ENCODE measurements at places on chromosomes 7 and 10. TPM values are rescaled to one million over a fixed set of nuclear protein-coding genes. Genes with fewer than 3 reads are reported as not detected.

The SH2D4B gene
- total RNA-seq: 0.52 TPM

The DMBT1 gene
- total RNA-seq: 0.12 TPM

The NACAD gene
- 15.7 TPM for total RNA-seq

The VAX1 gene
- not detected for total RNA-seq

The JCAD gene
- total RNA-seq: 82.4 TPM

The IDI2 gene
- total RNA-seq: not detected

GRCh38 chr7:115631782-115632181 lies 398.8 kb downstream of the TFEC start:
- no peaks in the 10 kb centered on the region for H3K27me3 ChIP-seq
- peaks cover 1% of the 10 kb centered on the region for H3K4me1 ChIP-seq
- no peak overlapping the region for H3K27ac ChIP-seq
- H3K36me3 ChIP-seq: no peaks in the 10 kb centered on the region
- H3K4me3 ChIP-seq: no peak overlapping the region
- no peak for DNase-seq

- H3K4me1 ChIP-seq: no peaks in the 10 kb centered on the region
- H3K4me3 ChIP-seq: peak overlapping the region; percentile 97
- no peak overlapping the region for H3K27ac ChIP-seq
- DNase-seq: no peak
Observed at GRCh38 chr7:69598487-69599285, 411 bp downstream of the AUTS2 start.

- no peaks in the 10 kb centered on the region for H3K36me3 ChIP-seq
- no peak for DNase-seq
- H3K4me1 ChIP-seq: peaks cover 1% of the 10 kb centered on the region
- H3K27me3 ChIP-seq: no peaks in the 10 kb centered on the region
- H3K27ac ChIP-seq: no peak overlapping the region
Observed at GRCh38 chr7:116438267-116438666, 61.3 kb upstream of the CAV2 start.

- H3K27ac ChIP-seq: no peak overlapping the region
- no peaks in the 10 kb centered on the region for H3K27me3 ChIP-seq
- no peaks in the 10 kb centered on the region for H3K4me1 ChIP-seq
- peaks cover 3% of the 10 kb centered on the region for H3K36me3 ChIP-seq
- no peak for DNase-seq
Observed at GRCh38 chr10:63166742-63167258, 33.7 kb downstream of the NRBF2 start.

DNA sequence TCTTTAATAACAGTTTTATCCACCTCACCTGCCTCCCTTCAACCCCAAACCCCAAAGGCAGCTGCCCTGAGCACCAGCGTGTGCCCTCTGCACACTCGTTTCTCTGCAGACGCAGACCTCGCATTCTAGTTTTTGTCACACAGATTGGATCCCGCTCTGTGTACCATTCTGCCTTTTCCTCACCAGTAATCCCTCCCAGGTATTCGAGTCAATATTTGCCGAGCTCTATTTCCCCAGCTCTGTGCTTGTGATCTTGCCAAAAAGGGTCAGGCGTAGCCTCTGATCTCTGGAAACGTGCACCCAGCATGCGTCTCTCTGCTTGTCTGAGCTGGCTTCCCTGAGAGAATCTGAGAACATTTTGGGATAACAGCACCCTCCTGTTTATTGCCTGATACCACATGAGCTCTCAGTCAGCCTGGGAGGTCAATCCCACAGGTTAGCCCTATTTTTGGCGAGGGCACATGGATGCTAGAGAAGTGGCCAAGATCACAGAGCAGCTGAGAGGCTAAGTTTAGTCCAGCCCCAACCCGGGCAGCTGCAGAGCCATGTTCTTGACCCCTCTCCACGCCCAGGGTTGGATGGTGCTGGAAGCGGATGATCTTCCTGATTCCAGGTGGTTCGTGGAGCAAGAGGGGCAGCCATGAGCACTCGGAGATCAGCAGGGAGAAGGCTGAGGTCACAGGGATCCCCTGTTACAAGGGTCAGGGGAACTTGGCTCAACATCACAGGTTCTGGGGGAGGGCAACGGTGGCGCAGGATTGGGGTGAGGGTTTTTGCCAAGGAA lies 29.1 kb downstream of the FOXL3 start:
- peak; percentile 32 for DNase-seq
- no peak overlapping the region for H3K27ac ChIP-seq
- no peaks in the 10 kb centered on the region for H3K27me3 ChIP-seq
- H3K36me3 ChIP-seq: no peaks in the 10 kb centered on the region
- no peak overlapping the region for H3K4me3 ChIP-seq

DNA sequence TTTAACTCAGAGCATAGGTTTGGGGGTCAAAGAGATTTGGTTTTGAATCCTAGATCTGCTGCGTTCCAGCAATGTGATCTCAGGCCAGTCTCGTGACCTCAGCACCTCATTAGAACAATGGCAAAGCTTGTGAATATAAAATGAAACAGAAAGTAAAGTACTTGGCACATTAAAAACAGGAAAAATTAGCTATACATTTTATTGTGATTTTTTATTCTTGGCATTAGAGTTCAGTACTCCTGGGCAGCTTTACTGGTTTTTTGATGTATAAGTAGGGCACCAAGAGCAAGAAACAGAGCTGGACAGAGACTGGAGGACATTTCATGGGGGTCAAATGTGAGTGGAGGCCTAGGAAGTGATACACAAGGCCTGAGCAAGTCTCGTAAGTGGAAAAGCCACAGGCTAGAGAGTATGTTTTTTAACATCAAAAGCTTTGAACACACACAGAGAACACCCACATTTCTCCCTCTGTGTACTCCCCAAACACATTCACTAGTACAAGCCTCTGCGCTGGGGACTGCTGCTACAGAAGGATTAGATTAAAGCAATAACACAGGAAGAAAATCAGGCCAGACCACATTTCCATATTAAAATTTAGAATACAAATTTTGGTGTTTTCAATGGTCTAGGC lies 157.2 kb upstream of the SLC25A13 start:
- H3K4me1 ChIP-seq: no peaks in the 10 kb centered on the region
- no peaks in the 10 kb centered on the region for H3K27me3 ChIP-seq
- DNase-seq: no peak
- H3K4me3 ChIP-seq: no peak overlapping the region

DNA sequence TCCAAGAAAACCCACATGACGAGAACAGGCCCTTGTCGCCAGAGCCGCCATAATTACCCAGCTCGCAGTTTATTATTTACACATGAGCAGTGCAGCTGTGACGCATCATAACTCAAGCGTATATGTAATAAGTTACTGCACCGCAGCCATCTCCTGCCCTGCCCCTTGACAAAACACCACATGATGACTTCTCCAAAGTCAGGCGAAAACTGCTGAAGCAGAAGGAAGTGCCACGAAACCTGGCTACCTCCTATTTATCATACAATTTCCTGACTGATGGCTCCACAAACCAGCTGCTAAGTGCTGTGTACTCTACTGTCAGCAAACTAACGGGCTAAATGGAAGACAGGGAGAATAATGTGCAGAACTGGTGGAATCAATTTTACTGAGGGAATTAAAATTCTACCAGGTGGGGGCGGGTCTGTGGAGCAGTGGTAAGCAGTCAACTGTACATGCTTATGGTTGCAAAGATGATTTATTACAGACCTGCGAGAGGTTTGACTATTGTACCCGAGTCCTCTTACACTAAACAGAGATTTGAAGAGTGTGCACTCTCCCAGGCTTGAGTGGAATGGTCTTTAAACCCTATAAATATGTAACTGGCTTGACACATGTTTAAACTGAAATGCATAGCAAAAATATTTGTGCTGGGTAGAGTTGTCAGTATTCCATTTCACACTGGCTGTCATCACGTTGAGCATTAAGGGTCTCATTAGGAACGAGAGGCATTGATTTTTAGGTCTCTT lies 156.0 kb downstream of the GLI3 start:
- DNase-seq: no peak
- H3K36me3 ChIP-seq: no peaks in the 10 kb centered on the region
- no peak overlapping the region for H3K4me3 ChIP-seq
- H3K27ac ChIP-seq: no peak overlapping the region

GRCh38 chr7:44244282-44244681 lies 43.5 kb downstream of the YKT6 start:
- no peaks in the 10 kb centered on the region for H3K36me3 ChIP-seq
- H3K4me3 ChIP-seq: no peak overlapping the region
- no peaks in the 10 kb centered on the region for H3K27me3 ChIP-seq
- H3K4me1 ChIP-seq: no peaks in the 10 kb centered on the region
- no peak overlapping the region for H3K27ac ChIP-seq

GRCh38 chr7:40763319-40764287 lies 628.8 kb downstream of the SUGCT start:
- peak overlapping the region; percentile 69 for H3K27ac ChIP-seq
- H3K36me3 ChIP-seq: no peaks in the 10 kb centered on the region
- H3K27me3 ChIP-seq: no peaks in the 10 kb centered on the region
- no peak for DNase-seq

GRCh38 chr10:88810196-88810961 lies 7.8 kb downstream of the LIPM start:
- H3K4me1 ChIP-seq: no peaks in the 10 kb centered on the region
- no peak overlapping the region for H3K27ac ChIP-seq
- no peaks in the 10 kb centered on the region for H3K27me3 ChIP-seq
- no peak for DNase-seq
- H3K36me3 ChIP-seq: no peaks in the 10 kb centered on the region

Measured in aorta (tissue), 5 donors.